ENCODE measurements at places on chromosomes 11 and 22.
A peak's percentile ranks its signal among the peaks of the same experiment; 100 is the strongest.

- DNase-seq: no peak
Measured at GRCh38 chr11:115069599-115069998, 391.3 kb downstream of the NXPE2 start.

DNA sequence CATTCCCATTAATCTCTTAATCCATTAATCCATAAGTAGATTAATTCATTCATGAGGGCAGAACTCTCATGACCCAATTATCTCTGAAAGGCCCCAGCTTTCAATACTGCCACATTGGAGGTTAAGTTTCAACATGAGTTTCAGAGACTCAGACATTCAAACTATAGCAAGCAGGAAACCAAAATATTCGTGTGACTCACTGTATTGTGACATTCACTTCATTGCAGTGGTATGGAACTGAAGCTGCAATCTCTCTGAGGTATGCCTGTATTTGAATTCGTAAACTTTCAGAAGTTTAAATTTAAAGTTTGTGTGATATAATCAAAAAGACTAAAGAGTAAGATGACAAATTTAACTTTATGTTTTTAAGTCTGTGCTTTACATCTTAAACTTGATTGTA is 2.9 kb upstream of the OR52J3 start:
- peak; percentile 38 for DNase-seq

- DNase-seq: peak; percentile 96
Measured at GRCh38 chr22:28142361-28142961, 223.4 kb upstream of the PITPNB start.

DNA sequence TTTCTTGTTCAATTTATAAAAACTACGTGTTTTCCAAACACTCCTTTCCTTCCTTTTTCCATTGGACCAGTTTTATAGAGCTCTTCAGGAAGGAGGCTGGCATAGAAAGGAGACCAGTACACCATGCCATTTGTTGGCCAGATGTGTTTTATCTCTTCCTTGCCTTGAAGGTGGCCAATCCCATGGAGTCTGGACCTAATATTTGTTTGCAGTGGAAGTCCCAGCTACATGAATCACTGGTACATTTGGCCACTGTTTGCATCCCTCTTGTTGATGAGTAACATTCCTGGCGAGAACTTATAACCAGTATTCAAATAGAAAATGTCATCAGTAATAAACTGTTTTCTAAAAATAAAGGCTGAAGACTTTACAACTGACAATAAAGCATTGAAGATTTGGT is 110.2 kb downstream of the ANO3 start:
- DNase-seq: peak; percentile 57

- no peak for DNase-seq
Measured at GRCh38 chr11:112304914-112305313, 44.3 kb upstream of the PLET1 start.

DNA sequence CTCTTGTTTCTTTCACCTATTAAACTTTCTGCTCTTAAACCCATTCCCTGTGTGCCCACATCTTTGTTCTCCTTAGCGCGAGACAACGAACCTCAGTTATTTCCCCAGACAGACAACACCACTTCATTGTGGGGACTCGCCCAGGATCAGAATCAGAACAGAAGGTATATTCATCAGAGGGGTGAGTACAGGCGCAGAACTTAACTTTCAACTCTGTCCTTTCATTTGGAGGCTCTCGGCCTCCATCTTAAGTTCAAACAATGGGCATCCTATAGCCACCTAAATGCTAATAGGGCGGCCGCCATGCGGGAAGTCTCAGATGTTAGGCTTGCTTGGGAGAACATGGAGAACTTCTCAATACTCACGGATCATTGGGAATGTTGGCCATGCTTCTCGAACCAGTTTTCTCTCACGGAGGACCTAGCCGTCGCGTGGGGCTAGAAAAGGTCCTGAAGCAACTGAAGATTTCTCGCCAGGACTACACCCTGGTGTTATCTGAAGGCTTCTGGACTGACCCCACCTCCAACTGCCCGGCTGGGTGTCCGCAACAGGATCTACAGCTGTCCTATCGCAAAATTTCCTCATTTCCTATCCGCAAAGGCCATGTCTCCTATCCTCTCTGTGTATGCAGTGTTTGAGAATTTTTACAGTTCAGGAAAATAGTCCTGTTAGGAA is 13.4 kb upstream of the HYLS1 start:
- DNase-seq: no peak

GRCh38 chr11:45745065-45745811 is 59.7 kb upstream of the SLC35C1 start:
- DNase-seq: no peak

GRCh38 chr11:73729594-73730206 is 31.2 kb downstream of the RAB6A start:
- DNase-seq: no peak

- no peak for DNase-seq
Measured at GRCh38 chr11:27462543-27462942, 10.0 kb downstream of the LGR4 start.

DNA sequence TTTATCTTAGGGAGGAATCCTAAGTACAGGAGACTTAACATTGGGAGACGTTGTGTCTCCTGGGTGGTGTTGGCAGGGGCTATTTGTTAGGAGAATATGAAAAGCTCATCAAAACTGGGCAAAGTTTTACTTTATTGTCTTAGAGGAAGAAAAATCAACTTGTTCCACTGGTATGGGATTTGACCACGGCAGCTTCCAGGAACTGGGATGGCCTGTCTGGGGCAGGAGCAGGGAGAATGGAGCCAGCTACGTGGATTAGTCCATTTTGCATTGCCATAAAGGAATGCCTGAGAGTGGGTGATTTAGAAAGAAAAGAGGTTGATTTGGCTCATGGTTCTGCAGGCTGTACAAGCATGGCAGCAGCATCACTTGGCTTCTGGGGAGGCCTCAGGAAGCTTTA is 198.4 kb downstream of the ADAMTS15 start:
- no peak for DNase-seq

DNA sequence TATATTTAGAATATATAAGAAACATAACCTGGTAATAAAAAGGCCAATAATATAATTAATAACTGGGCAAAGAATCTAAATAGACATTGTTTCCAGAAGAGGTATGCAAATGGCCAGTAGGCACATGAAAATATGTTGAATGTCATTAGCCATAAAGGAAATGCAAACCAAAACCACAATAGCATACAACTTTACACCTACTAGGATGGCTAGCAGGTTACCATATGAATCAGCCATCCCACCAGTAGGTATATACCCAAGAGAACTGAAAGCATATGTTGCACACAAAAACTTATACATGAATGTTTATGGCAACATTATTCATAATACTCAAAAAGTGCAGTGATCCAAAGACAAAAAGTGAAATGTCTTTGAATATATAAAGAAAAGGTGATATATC is 2.7 kb upstream of the OR2D2 start:
- no peak for DNase-seq

DNA sequence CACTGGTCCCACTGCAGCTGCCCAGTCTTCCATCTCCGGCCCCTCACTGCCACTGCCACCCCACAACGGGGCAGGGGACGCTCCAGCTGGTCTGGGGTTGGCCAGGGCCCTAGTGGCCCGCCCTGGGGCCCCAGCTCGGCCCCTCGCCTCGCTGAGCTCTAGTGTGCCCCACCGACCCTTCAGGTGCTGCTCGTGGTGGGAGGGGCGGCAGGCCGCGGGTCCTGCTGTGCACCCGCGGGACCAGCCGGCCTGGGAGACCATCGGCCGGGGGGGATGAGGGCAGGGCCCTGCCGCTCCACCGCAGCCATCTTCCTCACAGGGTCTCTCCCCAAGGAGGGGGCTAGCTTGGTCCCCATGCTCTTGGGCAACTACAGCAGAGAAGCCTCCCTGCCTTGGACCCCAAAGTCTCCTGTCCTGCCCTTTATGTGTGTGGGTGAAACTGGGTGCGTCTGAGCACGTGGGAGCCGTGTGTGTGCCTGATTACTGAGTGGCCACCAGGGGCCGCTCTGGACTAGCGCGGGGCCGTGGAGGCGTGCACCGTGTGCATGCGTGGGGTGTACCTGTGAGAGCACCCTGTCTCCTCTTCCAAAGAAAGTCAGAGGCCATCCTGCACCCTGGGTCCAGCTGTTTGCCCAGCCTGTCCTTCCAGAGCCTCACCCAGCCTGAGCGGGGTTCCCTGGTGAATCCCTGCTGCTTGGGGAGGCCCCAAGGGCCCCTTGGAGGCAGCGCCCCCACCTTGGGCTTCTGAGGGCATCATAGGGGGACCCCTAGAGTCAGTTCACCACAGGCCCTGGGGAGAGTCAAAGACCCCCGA is 6.0 kb upstream of the ACR start:
- DNase-seq: peak; percentile 78

GRCh38 chr22:47356511-47357011 is 594.1 kb downstream of the TBC1D22A start:
- no peak for DNase-seq

DNA sequence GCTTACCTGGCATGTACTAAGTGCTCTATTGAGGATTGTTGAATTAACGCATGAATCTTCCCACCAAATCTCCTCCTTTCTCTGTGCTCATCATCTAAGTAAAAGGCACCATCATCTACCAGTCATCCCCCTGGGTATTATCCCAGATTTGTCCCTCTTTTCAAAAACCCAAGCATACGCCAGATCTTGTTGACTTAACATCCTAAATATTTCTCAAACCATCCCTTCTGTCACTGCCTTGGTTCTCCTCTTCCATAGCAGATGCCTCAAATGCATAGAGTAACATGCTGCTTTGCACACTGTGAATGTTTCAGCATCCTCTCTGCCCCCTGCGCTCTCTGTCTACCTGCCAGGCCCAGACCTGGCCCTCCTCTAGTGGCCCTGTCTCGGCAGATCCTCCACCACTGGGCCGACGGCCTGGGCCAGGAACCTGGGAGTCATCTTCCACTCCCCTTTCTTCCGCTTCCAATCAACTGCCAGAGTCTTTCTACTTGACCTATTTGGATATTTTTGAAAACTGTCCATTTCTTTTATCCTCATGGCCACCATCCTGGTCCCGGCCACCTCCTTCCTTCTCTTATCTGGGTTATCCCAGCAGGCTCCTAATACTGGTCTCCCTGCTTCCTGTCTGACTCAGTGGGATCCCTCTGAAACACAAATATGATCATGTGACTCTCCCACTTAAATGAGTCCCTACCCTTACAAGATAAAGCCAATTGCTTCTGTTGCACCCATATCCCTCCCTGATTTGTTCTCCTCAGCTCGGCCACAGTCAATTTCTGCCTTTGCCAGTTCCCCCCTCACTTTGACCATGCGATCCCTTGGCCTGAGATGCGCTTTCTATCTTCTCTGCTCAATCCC is 3.4 kb upstream of the TAB1 start:
- DNase-seq: no peak

- peak; percentile 90 for DNase-seq
Measured at GRCh38 chr11:93895106-93895862, 44.9 kb upstream of the VSTM5 start.

DNA sequence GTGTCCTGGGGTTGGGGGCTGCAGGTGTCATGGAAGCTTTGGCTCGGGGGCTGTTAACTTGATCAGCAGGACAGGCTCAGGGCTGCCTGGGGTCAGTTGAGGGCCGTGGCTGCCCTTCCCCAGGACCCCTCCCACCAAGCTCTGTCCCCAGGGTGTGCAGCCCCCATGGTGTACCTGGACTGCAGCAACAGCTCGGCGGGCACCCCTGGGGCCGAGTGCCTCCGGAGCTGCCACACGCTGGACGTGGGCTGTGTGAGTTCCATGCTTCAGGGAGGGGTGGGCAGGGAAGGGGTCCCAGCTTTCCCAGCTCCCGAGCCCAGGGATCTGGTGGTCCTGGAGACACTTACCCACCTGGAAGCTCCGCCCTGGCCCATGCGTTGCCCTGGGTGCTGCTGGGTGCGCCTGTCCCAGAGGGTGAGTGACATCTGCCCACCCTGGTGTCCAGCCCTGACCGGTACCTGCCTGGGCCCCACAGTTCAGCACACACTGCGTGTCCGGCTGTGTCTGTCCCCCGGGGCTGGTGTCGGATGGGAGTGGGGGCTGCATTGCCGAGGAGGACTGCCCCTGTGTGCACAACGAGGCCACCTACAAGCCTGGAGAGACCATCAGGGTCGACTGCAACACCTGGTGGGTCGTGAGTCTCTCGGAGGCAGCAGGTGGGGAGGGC is 11.3 kb downstream of the MUC5B start:
- no peak for DNase-seq

- no peak for DNase-seq
Measured at GRCh38 chr11:111623527-111624030, 21.3 kb downstream of the SIK2 start.

GRCh38 chr22:38953091-38953490 is 4.3 kb upstream of the APOBEC3A start:
- DNase-seq: no peak

- DNase-seq: no peak
Measured at GRCh38 chr22:36897611-36898010, 15.8 kb upstream of the CSF2RB start.

- no peak for DNase-seq
Measured at GRCh38 chr22:31354515-31354914, 8.4 kb upstream of the PATZ1 start.

GRCh38 chr22:38027487-38027886 is 29.7 kb upstream of the PICK1 start:
- no peak for DNase-seq

DNA sequence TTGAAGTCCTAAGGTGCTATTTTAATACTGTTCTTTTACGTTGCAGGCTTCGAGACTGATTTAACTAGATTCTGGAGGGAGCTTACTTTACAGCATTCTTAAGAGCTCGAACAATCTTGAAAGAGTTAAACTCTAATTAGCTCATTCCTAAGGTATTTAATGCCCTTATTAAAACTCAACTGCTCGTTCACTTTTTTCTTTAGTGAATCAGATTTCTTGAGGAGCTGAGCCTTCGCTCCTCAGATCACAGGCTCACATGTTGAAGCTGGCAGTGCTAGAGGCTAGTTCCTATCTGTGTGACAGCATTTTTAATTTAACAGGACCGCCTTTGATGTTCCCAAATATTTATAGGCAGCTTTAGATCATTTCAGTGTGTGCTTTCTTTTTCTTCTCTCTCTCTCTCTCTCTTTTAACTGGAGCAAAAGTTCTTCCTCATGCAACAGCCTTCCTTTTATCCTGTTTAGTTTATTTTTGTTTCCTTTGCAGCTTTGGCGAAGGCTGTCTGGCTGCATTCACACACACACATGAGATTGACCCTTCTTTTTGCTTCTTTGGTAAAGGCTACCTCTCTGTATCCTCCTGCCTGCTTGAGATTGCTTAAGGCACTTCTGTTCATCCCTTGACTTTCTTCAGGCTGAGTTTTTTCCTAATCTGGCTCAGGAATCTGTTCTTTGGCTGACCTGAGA is 21.0 kb downstream of the ZNRF3 start:
- DNase-seq: peak; percentile 27

DNA sequence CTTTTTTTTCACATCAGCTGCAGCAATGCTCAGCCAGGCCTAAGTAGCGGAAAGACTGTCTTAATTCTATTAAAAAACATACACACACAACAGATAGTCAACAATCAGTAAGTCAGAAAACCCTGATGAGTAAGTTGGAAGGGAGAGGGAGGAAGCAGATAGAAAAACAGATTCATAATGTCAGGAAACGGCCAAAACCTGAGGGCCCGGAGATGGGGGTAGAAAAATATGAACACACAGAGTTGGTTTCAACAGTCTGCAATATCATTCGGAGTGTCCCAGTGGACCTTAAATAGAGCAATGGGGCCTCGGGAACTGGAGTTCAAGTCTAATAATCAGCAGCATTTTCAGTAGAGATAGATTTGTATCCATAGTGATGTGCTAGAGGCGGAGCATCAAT is 14.8 kb downstream of the LRRC55 start:
- no peak for DNase-seq

- DNase-seq: no peak
Measured at GRCh38 chr11:62195945-62196344, 5.9 kb downstream of the SCGB1D1 start.

Data from adipocyte (in vitro differentiated cells).